ENCODE measurements at places on chromosomes 1 and 21. TPM values are rescaled to one million over a fixed set of nuclear protein-coding genes. Genes with fewer than 3 reads are reported as not detected.
A peak's percentile ranks its signal among the peaks of the same experiment; 100 is the strongest.

DNA sequence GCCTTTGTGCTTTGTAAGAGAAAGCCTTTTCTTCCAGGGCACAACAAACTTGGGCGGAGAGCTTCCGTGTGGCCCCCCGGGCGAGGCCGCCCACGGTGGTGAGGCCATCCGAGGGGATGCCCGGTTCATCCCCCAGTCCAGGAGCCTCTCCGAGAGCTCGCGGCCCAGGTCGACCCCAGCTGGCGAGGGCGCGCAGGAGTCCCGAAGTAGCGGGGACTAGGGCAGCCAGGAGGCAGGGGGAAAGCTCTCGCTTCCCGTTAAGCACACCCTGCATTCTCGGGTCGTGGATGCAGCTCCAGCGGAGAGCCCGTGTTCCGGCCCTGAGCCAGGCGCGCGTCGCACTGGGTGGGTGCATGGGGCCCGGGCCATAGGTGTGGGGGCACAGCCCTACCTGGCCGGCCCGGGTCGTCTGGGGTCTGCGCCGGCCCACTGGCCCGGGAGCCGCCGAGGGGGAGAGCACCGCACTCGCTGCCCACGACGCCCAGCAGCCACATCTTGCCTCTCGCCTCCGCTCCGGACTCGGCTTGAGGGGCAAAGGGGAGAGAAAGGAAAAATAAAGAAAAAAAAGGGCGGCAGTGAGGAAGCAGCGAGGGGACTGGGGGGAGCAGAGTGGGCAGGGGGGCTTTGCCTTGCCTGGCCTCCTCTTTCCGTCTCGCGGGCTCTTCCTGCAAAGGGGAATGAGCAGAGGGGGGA is 1.8 kb downstream of the RNF220 start:
- H3K4me1 ChIP-seq = no peaks in the 10 kb centered on the region
- H3K36me3 ChIP-seq = no peaks in the 10 kb centered on the region
- no peak overlapping the region for H3K4me3 ChIP-seq
- H3K27ac ChIP-seq = no peak overlapping the region

DNA sequence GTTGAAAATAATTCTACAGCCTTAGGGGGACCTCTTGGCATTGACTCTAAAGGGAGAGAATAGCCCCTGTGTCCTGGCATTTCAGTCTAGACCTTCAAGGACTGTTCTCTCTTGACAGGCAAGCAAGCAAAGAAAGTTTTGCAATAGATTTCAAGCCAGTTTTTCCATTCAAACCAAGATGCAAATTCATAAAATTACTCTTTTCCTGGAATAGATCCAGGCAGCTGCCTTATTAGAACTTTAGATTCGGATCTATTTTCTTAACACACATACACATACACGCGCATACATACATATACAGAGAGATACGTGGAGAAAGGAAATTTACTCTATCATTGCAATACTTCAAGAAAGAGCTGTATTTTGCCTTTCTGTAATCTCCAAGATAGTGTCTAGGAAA is 129.4 kb downstream of the EDEM3 start:
- no peaks in the 10 kb centered on the region for H3K36me3 ChIP-seq
- no peak overlapping the region for H3K27ac ChIP-seq
- no peak overlapping the region for H3K4me3 ChIP-seq
- H3K4me1 ChIP-seq = no peaks in the 10 kb centered on the region

- no peak for DNase-seq
- H3K4me3 ChIP-seq = no peak overlapping the region
- peaks cover 33% of the 10 kb centered on the region for H3K36me3 ChIP-seq
- no peaks in the 10 kb centered on the region for H3K27me3 ChIP-seq
- no peaks in the 10 kb centered on the region for H3K4me1 ChIP-seq
- no peak overlapping the region for H3K27ac ChIP-seq
These were observed 40.2 kb downstream of the EXO1 start for GRCh38 chr1:241888232-241888631.

DNA sequence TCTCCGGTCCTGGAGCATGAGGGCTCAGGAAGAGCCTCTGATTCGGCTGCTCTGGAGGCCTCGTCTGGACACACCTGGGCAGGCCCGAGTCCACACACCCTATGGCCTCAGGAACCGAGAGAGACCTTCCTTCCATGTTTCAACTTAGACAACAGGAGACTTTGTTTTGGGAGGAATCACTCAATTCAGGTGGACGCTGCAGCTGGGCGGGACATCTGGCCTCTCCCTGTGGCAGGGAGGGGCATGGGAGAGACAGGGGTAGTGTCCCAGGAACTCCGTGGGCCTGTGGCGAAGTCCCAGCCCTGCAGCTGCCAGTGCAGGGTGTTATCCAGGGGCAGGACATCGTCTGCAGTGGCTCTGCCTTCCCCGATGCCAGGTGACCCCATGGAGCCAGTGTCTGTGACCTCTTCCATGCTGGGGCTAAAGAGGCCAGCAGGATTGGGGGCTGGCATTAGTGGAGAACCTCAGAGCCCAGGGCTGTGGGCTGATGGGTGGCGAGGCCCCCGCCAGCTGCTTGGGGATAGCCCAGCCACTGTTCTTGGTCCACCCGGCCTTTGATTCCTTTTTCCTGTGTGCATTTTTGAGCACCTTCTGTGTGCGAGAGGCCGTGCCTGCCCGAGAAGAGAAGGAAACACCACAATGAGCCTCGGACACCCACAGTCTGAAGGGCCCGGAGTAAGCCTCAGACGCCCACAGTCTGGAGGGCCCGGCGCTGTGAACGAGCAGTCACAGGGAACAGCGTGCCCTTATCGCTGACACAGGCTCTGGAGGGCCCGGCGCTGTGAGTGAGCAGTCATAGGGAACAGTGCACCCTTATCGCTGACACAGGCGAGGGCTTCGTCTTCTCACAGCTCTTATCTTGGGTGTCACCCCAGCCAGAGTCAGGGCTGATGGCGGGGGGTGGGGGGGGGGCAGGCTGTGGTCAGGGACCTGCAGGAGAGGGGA is 6.2 kb downstream of the COL18A1 start:
- no peak for DNase-seq
- no peaks in the 10 kb centered on the region for H3K36me3 ChIP-seq
- no peak overlapping the region for H3K4me3 ChIP-seq
- no peak overlapping the region for H3K27ac ChIP-seq
- no peaks in the 10 kb centered on the region for H3K27me3 ChIP-seq
- H3K4me1 ChIP-seq = no peaks in the 10 kb centered on the region

DNA sequence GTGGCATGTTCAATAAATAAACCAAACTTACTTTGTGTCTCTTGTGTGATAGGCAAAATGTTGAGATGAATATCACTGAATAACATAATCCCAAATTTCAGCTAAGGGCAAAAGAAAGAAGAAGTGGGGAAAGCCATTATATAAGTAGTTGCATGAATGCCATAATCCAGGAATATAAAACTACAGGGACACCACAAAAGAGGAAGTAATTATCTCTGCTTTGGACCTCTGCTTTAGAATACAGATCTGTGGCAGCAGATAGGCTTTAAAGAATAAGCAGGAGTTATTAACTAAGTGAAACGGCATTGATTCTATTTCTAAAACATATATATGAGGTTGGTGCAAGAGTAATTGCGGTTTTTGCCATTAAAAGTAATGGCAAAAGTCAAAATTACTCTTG is 288.5 kb upstream of the SNX7 start:
- DNase-seq = no peak
- H3K36me3 ChIP-seq = no peaks in the 10 kb centered on the region
- H3K27me3 ChIP-seq = no peaks in the 10 kb centered on the region
- no peak overlapping the region for H3K4me3 ChIP-seq

GRCh38 chr1:5453347-5453746 is 538.9 kb downstream of the NPHP4 start:
- DNase-seq = no peak
- no peak overlapping the region for H3K27ac ChIP-seq
- no peaks in the 10 kb centered on the region for H3K27me3 ChIP-seq
- H3K4me1 ChIP-seq = no peaks in the 10 kb centered on the region
- no peaks in the 10 kb centered on the region for H3K36me3 ChIP-seq

GRCh38 chr1:159239551-159240220 is 35.0 kb downstream of the ACKR1 start:
- DNase-seq = no peak
- no peak overlapping the region for H3K4me3 ChIP-seq
- H3K27me3 ChIP-seq = no peaks in the 10 kb centered on the region
- H3K27ac ChIP-seq = no peak overlapping the region

- H3K27ac ChIP-seq = no peak overlapping the region
- no peak for DNase-seq
- H3K36me3 ChIP-seq = no peaks in the 10 kb centered on the region
- no peaks in the 10 kb centered on the region for H3K27me3 ChIP-seq
- no peaks in the 10 kb centered on the region for H3K4me1 ChIP-seq
These were observed 30.5 kb upstream of the MACF1 start for GRCh38 chr1:39173995-39174380.

GRCh38 chr21:31903896-31904295 is 31.1 kb downstream of the HUNK start:
- peak; percentile 54 for DNase-seq
- H3K27me3 ChIP-seq = 0 out of 2 replicates have a peak, but pooled peaks cover 4% of the 10 kb centered on the region
- H3K4me3 ChIP-seq = 0 out of 2 replicates have a peak overlapping the region, but pooled peaks have one; percentile 7
- peaks cover 15% of the 10 kb centered on the region for H3K4me1 ChIP-seq
- no peaks in the 10 kb centered on the region for H3K36me3 ChIP-seq
- H3K27ac ChIP-seq = no peak overlapping the region

DNA sequence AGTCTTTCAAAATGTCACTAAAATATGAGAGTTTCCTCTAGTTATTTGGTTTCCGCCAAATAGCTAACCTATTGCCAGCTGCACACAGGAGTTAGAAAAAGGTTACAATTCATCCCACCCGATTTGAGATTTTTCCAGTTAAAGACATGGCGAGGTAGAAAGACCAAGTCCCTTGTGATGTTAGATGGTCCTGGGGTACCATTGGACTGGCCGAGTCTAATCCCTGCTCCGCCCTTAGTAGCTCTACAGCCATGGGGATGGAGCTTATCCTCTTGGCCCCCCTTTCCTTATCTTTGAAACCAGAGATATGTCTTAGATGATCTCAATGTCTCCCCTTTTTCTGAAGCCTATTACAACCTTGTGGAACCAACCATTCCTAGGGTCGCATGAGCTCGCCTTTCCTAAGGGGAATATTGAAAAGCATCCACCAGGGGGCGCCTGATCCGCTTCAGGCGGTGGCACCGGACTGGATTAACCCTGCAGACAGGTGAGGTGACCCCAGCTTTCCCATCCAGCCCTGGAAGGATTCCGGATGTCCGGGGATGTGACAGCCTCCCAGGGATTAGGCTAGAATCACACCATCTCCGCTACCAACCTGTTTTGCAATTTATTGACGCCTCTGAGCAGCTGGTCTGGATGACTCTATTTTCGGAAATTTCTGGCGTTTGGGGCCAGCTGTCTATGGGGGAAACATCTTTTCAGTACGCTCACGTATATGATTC is 68.3 kb upstream of the SIM2 start:
- no peak overlapping the region for H3K27ac ChIP-seq
- H3K4me3 ChIP-seq = no peak overlapping the region
- H3K36me3 ChIP-seq = no peaks in the 10 kb centered on the region
- DNase-seq = peak; percentile 86
- no peaks in the 10 kb centered on the region for H3K27me3 ChIP-seq
- no peaks in the 10 kb centered on the region for H3K4me1 ChIP-seq

GRCh38 chr1:221035662-221036153 is 156.5 kb downstream of the HLX start:
- H3K27me3 ChIP-seq = no peaks in the 10 kb centered on the region
- DNase-seq = no peak
- H3K4me3 ChIP-seq = no peak overlapping the region
- H3K27ac ChIP-seq = no peak overlapping the region
- no peaks in the 10 kb centered on the region for H3K36me3 ChIP-seq
- H3K4me1 ChIP-seq = no peaks in the 10 kb centered on the region

GRCh38 chr1:93275634-93276295 is 69.9 kb upstream of the DR1 start:
- H3K36me3 ChIP-seq = no peaks in the 10 kb centered on the region
- no peak for DNase-seq
- H3K27me3 ChIP-seq = no peaks in the 10 kb centered on the region
- no peak overlapping the region for H3K4me3 ChIP-seq
- no peaks in the 10 kb centered on the region for H3K4me1 ChIP-seq
- H3K27ac ChIP-seq = no peak overlapping the region

- no peaks in the 10 kb centered on the region for H3K27me3 ChIP-seq
- no peak overlapping the region for H3K27ac ChIP-seq
- H3K4me1 ChIP-seq = no peaks in the 10 kb centered on the region
- H3K36me3 ChIP-seq = no peaks in the 10 kb centered on the region
These were observed 274.8 kb upstream of the C1orf105 start for GRCh38 chr1:172145656-172146055.

DNA sequence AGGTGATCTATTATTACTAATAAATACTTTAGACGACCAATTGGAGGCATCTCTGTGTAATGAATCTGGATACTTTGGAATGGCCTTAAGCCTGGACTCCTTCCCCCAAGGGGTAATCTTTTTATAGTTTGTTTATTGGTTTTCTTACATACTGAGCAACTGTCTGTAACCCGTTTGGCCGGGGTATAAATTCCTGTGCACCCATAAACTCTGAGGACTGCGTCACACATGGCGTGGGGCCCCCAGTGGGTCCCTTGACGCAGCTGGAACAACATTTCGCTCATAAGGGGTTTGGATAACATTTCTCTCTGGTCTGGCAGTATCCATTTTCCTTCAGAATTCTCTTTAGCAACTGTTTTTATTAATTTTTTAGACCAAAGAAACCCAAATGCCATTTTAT is 26.5 kb downstream of the SCCPDH start:
- no peaks in the 10 kb centered on the region for H3K4me1 ChIP-seq
- no peaks in the 10 kb centered on the region for H3K27me3 ChIP-seq
- DNase-seq = no peak
- 0 out of 2 replicates have a peak, but pooled peaks cover 3% of the 10 kb centered on the region for H3K36me3 ChIP-seq

- H3K27ac ChIP-seq = no peak overlapping the region
- H3K4me3 ChIP-seq = no peak overlapping the region
- H3K27me3 ChIP-seq = no peaks in the 10 kb centered on the region
- no peak for DNase-seq
- H3K4me1 ChIP-seq = no peaks in the 10 kb centered on the region
- no peaks in the 10 kb centered on the region for H3K36me3 ChIP-seq
These were observed 68.8 kb upstream of the ST6GALNAC3 start for GRCh38 chr1:76005765-76006164.

GRCh38 chr1:178143730-178144690 is 50.1 kb downstream of the RASAL2 start:
- no peak for DNase-seq
- no peaks in the 10 kb centered on the region for H3K27me3 ChIP-seq
- H3K36me3 ChIP-seq = no peaks in the 10 kb centered on the region
- no peaks in the 10 kb centered on the region for H3K4me1 ChIP-seq
- H3K4me3 ChIP-seq = no peak overlapping the region
- no peak overlapping the region for H3K27ac ChIP-seq

Gene MROH9
- not detected for total RNA-seq

Gene IGSF3
- not detected for total RNA-seq

Gene GPR37L1
- total RNA-seq = not detected
